ENCODE measurements at places on chromosomes 6 and 20.

GRCh38 chr6:148523551-148523950, 180.9 kb downstream of the SASH1 start:
- DNase-seq, result peak; percentile 16

DNA sequence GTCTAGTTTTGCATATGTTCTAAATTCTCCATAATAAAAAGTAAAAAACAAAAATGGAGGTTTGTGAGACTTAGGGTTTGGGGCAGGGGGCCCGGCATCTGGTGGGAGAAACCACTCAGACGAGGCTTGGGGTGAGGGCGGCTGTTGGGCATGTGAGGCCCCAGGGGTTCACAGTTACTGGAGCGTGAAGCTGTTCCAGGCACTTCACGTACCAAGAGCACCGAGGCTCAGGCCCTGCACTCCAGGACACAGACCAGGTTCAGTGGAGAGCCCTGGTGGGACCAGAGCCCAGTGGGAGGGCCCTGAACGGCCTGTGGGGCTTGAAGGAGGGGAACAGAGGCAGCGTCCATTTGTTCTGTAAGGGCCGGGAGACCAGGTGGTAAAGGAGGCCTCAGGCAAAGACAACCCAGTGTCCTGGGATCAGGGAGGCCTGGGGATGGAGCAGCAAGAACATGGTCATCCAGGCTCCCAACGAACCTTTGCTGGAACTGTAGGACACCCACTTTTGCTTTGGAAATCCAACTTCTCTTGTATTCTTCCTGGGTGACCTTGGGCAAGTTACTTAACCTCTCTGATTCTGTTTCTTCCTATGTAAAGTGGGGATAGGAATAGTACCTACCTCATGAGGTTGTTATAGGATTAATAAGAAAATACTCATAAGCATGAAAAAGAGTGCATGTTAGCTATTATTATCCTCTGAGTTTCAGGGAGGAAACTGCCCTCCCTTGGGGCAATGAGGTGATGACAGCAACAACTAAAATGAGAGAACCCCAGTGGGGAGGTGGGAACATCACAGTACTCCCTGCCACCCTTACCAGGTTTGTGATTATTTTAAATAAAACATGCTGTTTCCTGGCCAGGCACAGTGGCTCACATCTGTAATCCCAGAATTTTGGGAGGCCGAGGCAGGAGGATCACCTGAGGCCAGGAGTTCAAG, 1.1 kb upstream of the FGD2 start:
- no peak for DNase-seq

DNA sequence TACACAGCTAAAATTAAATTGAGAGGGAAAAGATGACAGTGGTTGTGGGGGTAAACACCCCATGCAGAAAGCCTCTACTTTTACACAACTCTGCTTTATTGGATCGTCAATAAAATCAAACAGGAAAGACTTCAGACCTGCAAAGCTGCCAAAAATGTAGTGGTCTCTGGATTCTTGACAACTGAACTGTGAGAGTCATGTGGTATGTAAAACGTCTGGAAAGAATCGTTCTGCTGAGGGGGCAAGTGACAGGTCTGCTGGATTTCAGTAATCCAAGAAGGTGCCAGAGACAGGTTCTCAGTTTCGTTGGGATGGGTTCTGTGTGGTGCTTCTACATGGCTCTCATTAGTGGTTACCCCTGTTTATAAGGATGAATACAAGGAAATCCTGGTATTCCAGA, 63.3 kb downstream of the TSPYL4 start:
- DNase-seq, result peak; percentile 74

DNA sequence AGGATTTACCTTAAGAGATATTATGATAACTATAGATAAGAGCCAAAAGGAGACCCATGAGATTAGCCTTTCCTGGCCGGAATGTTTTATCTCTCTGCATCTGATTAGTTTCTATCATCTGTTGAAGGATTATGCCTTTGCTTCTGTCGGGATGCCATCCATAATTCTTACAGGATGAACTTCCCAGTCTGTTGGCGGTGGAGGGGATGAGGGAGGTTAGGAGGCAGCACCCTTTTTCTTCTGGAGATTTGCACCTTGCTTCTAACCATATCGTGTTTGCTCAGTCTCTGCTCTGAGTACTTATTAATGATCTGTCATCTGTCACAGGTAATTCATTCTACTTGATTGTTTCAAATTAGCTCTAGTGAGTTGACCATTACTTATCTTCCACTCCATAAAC, 292.1 kb downstream of the KHDC1L start:
- DNase-seq, result no peak

- no peak for DNase-seq
Measured at GRCh38 chr20:62692176-62692575, 16.5 kb upstream of the NTSR1 start.

GRCh38 chr6:109867009-109867969, 110.8 kb upstream of the GPR6 start:
- DNase-seq, result peak; percentile 7

Data from M059J (cell line).